ENCODE measurements at places on chromosomes 7 and 10. TPM values are rescaled to one million over a fixed set of nuclear protein-coding genes. Genes with fewer than 3 reads are reported as not detected.

- no peaks in the 10 kb centered on the region for H3K36me3 ChIP-seq
- no peak overlapping the region for H3K27ac ChIP-seq
- no peak overlapping the region for H3K4me3 ChIP-seq
- DNase-seq: no peak
- H3K4me1 ChIP-seq: peaks cover 4% of the 10 kb centered on the region
Observed at GRCh38 chr10:62058476-62058875, 157.0 kb downstream of the ARID5B start.

- H3K27me3 ChIP-seq: no peaks in the 10 kb centered on the region
- no peak overlapping the region for H3K27ac ChIP-seq
- H3K4me3 ChIP-seq: no peak overlapping the region
- no peak for DNase-seq
Observed at GRCh38 chr7:50656141-50656895, 91.1 kb upstream of the DDC start.

Gene C10orf53
- not detected for total RNA-seq

Gene ZNHIT1
- total RNA-seq: 61.9 TPM

Gene GRM8
- total RNA-seq: 6.6 TPM

Gene AGAP6
- 12.9 TPM for total RNA-seq

Gene BTBD16
- total RNA-seq: not detected

Gene GPC2
- total RNA-seq: 48.8 TPM

DNA sequence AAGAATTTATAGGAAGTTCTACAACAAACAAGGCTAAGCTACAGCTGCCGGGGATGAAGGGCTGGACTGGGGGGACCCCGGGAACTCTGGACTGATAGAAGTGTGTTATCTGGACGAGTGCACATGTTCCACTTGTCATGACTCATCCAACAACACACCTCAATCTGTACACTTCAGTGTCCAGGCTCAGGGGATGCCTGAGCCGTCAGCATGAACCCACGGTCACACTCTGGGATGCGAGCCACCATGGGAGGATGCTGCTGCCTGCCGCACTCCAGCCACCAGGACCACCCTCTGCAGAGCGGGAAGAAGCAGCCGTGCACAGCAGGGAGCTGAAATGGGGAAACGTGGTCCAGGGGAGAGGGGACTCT lies 67.5 kb downstream of the MAD1L1 start:
- no peak overlapping the region for H3K4me3 ChIP-seq
- no peak overlapping the region for H3K27ac ChIP-seq
- no peaks in the 10 kb centered on the region for H3K27me3 ChIP-seq
- no peaks in the 10 kb centered on the region for H3K36me3 ChIP-seq
- DNase-seq: no peak
- H3K4me1 ChIP-seq: peaks cover 7% of the 10 kb centered on the region

- DNase-seq: no peak
- H3K36me3 ChIP-seq: no peaks in the 10 kb centered on the region
- H3K4me1 ChIP-seq: peaks cover 9% of the 10 kb centered on the region
- no peak overlapping the region for H3K4me3 ChIP-seq
Observed at GRCh38 chr7:13911909-13912308, 77.6 kb downstream of the ETV1 start.

DNA sequence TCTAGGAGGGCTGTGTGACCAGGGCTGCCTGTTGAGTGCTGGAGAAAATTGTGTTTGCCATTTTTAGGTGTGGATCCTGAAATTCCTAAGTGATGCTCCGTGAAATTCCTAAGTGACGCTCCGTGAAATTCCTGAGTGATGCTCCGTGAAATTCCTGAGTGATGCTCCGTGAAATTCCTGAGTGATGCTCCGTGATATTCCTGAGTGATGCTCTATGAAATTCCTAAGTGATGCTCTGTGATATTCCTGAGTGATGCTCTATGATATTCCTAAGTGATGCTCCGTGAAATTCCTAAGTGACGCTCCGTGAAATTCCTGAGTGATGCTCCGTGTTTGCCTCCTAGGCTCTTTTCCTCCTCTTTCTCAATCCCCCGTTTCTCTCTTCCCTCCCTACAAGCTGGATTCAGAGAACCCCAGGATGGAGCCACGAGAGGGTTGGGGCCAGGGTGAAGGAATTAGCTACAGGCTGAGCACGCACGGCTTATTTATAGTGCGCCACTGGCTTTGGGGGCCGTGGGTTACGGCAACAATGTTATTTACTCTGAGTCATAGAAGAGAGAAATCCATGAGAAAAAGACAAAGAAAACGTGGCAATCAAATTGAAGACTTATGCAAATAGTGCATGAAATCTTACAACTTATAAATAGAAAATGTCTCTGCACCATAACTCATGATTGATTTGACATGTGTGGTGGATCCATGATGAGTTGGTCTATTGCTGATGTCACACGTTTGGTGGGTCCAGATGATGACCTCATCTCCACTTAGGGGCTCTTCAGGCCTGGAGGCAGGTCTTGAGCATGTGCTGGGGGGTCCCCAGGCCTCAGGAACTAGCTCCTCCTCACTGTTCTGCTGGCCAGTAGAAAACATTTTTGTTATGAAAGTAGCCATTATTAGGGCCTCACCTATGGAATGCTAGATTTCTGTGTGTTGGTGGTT lies 224.6 kb downstream of the WDR37 start:
- H3K4me3 ChIP-seq: no peak overlapping the region
- H3K4me1 ChIP-seq: no peaks in the 10 kb centered on the region
- H3K36me3 ChIP-seq: no peaks in the 10 kb centered on the region
- no peak overlapping the region for H3K27ac ChIP-seq
- DNase-seq: no peak

DNA sequence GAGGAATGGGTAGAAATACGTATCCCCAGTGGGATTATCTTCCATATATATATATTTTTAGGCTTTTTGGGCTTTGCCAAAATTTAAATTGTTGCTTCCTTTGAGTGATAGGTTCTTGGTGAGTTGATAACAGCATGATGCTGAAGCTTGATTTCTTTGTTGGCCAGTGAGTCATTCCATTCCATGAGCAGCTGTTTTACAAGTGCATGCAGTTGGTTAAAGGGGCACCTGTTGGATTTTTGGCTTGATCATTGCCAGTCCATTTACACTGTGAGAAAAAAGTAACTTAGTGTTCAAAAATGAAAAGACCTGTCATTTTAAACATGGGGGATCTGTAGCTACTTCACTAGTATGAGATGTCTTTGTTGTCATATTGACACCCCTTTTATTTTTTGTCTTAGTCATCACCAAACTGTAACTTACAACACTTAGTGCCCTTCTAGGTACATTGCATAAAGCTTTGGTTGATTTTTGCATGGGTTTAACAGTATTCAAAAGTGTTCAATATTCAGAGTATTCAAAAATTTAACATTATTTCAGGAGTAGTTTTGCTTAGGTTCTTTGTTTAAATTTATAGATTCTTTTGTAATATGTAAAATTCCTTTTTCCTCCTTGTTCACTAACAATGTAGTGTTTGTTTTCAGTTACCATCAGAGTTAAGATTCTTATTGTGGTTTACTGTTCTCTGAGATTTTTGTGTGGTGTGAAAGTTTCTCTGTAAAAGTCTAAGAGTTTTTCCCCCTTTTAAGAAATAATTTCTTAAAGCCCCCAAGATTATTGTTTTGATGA lies 8.8 kb downstream of the AKAP9 start:
- H3K27me3 ChIP-seq: no peaks in the 10 kb centered on the region
- no peak for DNase-seq
- no peaks in the 10 kb centered on the region for H3K4me1 ChIP-seq
- no peak overlapping the region for H3K27ac ChIP-seq
- H3K4me3 ChIP-seq: no peak overlapping the region

- no peaks in the 10 kb centered on the region for H3K27me3 ChIP-seq
- H3K4me3 ChIP-seq: no peak overlapping the region
- no peak overlapping the region for H3K27ac ChIP-seq
- H3K4me1 ChIP-seq: peaks cover 3% of the 10 kb centered on the region
Observed at GRCh38 chr7:131166066-131166465, 161.6 kb upstream of the MKLN1 start.

DNA sequence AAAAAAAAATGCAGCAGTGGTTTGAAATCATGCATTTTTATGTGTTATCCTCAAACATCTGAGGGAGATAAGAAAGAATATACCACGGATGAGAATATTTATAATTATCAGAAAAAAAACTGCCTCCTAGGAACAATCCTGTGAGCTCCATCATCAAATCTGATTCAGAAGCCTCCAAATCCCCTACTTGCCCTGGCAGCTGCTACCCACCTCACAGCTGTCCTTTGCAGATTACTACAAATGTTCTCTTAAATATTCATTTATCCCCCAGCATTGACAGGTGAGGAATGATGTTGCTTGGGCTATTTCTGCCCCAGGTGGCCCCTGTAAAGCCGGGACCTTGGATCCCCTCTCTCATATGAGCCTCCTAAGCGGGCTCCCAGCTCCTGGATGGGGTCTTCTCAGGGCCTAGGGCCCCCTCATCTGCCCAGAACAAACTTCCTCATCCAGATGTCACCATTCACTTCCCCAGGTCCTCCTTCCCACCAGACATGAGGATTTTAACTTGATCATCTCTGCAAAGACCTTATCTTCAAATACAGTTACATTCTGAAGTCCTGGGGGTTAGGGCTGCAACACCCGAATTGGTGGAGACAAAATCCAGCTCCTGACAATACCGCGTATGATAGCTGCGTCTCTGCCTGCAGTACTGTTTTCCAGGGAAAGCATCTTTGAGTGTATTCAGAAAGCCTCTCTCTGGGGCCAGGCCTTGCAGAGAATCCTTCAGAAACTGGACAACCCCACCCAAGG lies 81.9 kb upstream of the INSIG1 start:
- H3K27me3 ChIP-seq: no peaks in the 10 kb centered on the region
- no peaks in the 10 kb centered on the region for H3K4me1 ChIP-seq
- no peak overlapping the region for H3K4me3 ChIP-seq
- no peak for DNase-seq
- no peak overlapping the region for H3K27ac ChIP-seq
- H3K36me3 ChIP-seq: no peaks in the 10 kb centered on the region

GRCh38 chr10:129933456-129934092 lies 30.5 kb downstream of the EBF3 start:
- H3K36me3 ChIP-seq: no peaks in the 10 kb centered on the region
- no peak for DNase-seq
- H3K4me3 ChIP-seq: no peak overlapping the region
- H3K4me1 ChIP-seq: no peaks in the 10 kb centered on the region
- no peaks in the 10 kb centered on the region for H3K27me3 ChIP-seq
- H3K27ac ChIP-seq: no peak overlapping the region

- no peaks in the 10 kb centered on the region for H3K4me1 ChIP-seq
- H3K4me3 ChIP-seq: no peak overlapping the region
- H3K27ac ChIP-seq: no peak overlapping the region
- no peaks in the 10 kb centered on the region for H3K36me3 ChIP-seq
- no peaks in the 10 kb centered on the region for H3K27me3 ChIP-seq
Observed at GRCh38 chr10:133127291-133128125, 32.5 kb upstream of the KNDC1 start.

GRCh38 chr7:41027428-41028115 lies 675.3 kb downstream of the INHBA start:
- H3K36me3 ChIP-seq: no peaks in the 10 kb centered on the region
- H3K4me3 ChIP-seq: no peak overlapping the region
- DNase-seq: no peak
- H3K4me1 ChIP-seq: no peaks in the 10 kb centered on the region

- no peaks in the 10 kb centered on the region for H3K27me3 ChIP-seq
- no peak overlapping the region for H3K4me3 ChIP-seq
- peak; percentile 17 for DNase-seq
- no peaks in the 10 kb centered on the region for H3K4me1 ChIP-seq
- no peak overlapping the region for H3K27ac ChIP-seq
Observed at GRCh38 chr7:81173766-81174281, 255.0 kb upstream of the SEMA3C start.

Gene CDC14C
- 0.54 TPM for total RNA-seq

Gene GALNT17
- total RNA-seq: 65.6 TPM

- H3K4me1 ChIP-seq: 0 out of 2 replicates have a peak, but pooled peaks cover under 1% of the 10 kb centered on the region
- no peaks in the 10 kb centered on the region for H3K27me3 ChIP-seq
- H3K4me3 ChIP-seq: no peak overlapping the region
- DNase-seq: peak; percentile 5
Observed at GRCh38 chr10:52440612-52441285, 126.7 kb downstream of the DKK1 start.

DNA sequence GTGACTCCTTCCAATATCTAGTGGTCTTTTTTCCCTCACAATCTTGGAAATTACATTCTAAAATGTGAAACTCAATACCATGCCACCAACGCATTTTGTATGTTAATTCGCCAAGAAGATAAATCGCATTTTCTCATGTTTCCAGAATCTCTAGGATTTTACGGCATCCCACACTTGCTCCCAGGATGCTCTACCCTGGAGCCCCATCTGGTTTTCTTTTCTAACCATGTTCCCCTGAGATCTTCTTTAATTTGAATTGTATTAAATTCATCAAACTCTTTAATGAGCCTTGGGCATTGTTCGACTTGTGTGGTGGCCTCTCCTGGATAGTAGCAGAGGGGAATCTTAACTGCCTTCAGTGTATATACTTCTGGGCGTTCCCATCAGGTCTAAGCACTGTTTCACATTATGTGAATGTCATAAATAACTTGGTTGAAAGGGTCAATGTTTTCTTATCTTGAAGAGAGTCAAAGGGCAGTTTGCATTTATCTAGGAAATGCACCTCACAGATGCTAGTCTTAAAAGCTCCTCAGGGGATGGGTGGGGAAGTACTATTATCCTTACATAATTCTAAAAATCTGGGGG lies 169.1 kb upstream of the MEOX2 start:
- no peaks in the 10 kb centered on the region for H3K27me3 ChIP-seq
- H3K36me3 ChIP-seq: no peaks in the 10 kb centered on the region
- no peaks in the 10 kb centered on the region for H3K4me1 ChIP-seq
- H3K4me3 ChIP-seq: no peak overlapping the region
- DNase-seq: no peak

DNA sequence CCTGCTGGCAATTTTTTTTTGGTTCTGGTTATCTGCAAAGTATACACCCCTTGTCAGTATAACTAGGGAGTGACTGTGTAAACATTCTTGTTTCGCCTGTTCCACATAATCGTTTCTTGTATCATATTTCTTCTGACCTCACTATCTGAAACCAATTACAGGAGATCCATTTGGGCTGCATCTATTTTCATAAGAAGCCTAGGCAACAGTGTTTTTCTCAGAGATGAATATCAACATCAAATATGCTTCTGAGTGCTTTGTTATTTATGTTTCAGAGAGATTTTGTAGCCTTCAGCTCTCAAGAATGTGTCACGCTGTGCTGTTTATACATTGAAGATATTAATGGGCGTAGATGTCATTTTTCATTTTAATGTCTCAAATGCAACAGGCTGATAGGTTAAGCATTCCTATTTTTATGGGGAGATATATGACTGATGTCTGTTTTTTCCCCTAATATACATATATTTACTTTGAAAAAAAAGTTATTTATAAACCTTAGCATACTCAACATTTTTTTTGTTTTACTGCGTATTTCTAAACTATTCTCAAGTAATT lies 115.5 kb downstream of the FOXP2 start:
- H3K27me3 ChIP-seq: no peaks in the 10 kb centered on the region
- no peak for DNase-seq
- no peaks in the 10 kb centered on the region for H3K36me3 ChIP-seq
- no peak overlapping the region for H3K27ac ChIP-seq
- H3K4me3 ChIP-seq: no peak overlapping the region

All from GM23338 (cell line).